Hematopoietic multipotent progenitor cell treated with erythropoietin and hydrocortisone succinate and interleukin-3 and kit ligand, for 8 days (in vitro differentiated cells): ENCODE measurements at places on chromosomes 3 and 15.

DNA sequence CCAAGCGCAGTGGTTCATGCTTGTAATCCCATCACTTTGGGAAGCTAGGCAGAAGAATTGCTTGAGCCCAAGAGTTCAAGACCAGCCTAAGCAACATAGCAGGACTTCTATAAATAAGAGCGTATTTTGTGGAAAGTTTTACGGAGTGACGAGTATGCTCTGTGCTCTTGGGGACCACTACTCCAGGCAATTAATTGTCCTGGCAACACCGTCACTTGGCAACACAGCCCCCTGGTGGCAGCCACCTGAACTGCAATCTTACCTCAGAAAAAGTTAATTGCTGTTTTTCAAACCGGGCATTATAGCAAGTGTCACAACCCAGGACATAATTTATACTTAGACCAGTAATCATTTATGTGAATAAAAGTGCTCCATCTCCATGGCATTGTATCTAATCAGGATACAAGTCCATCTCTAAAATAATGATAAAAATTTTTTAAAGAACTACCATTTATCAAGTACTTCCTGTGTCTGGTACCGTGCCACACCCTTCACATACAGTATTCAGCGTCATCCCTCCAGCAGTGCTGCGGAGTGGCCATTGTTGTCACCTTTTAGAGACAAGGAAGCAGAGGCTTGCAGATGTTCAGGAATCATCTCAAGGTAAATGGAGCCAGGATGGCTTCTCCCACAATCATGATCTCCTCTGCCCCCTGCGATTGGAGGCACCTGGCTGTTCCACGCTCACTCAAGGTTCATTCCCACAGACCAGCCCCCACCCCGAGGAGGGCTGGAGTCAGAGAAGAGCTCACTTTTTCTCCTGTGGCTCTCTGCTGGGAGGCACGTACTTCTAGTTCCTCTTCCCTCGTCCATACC is 34.5 kb downstream of the PLA2G4D start:
- peak; percentile 60 for DNase-seq

- peak; percentile 74 for DNase-seq
Measured at GRCh38 chr3:11001020-11001657, 8.6 kb downstream of the SLC6A1 start.

DNA sequence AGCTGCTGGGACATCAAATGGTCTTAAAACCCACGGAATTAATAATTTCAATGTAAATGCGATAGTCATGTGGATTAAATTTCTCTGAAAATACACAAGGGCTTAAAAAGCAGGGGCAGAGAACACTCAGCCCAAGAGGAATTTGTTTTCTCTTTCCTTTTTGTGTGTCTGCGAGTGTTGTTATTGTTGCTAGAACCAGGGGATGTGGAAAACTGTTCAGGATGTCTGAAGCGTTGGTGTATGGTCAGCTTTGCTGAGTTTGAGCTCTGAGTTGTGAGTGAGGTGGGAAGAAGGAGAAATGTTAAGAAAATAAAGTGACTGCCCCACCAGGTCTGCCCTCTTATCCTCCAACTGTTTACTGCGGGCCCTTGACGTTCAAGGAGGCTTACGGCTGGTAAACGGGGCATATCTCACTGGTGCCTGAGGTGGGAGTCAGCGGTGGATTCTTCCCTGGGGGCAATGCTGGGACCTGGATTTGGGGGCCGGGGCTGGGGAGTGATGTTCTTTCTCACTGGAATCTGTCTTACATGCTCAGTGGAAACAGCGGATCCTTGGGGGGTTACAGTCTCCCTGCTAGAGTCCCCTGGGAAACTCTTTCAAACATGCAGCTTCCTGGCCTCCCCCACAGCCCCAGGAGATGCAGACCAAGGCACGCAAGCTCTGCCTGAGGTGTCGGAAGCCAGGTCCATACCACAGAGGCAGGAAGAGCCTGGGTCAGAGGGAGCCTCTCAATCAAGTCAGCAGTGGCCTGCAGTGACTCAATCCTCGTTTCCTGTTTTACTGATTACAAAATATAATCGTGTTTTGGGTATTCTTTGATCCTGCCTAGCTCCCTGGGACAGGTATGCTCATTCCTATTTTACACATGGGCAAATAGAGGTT is 41.8 kb downstream of the ITGA11 start:
- DNase-seq, result no peak

GRCh38 chr3:10484709-10485108 is 20.7 kb downstream of the ATP2B2 start:
- no peak for DNase-seq

DNA sequence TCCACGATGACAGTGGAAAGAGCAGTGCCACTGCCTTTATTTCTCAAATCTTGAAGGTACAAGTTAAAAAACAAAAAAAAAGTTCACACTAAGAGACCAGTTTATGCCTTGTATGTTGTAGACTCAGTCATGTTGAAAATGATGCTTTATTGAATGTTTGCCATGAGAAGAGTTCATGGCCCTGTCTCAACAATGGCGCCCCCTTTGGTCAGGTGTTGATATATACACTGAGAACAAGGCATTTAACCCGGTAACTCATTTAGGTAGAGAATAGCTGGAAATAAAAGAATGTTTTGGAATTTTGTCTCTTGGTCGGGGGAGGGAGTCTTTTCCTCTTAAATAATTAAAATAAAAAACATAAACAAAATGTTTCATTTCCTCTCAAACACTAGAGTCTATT is 145.6 kb upstream of the SLC2A2 start:
- peak; percentile 31 for DNase-seq

DNA sequence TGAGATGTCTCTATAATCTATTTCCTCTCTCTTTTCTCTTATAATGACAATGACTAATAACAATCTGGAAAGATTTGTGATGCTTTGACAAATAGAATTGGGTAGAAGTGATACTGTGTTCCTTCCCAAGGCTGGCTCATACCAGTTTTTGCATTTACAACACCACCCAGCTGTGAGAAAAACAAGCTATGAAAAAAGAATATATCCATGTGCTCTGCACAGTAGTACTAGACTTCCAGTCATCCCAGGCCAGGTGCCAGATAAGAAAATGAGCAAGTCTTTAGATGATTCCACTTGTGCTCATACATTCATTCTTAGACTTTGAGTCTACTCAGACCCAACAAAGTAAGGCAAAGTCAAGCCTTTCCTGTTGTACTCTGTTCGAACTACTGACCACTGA is 350.2 kb upstream of the POU1F1 start:
- no peak for DNase-seq

GRCh38 chr3:5568451-5568850 is 380.9 kb downstream of the EDEM1 start:
- DNase-seq, result peak; percentile 21

DNA sequence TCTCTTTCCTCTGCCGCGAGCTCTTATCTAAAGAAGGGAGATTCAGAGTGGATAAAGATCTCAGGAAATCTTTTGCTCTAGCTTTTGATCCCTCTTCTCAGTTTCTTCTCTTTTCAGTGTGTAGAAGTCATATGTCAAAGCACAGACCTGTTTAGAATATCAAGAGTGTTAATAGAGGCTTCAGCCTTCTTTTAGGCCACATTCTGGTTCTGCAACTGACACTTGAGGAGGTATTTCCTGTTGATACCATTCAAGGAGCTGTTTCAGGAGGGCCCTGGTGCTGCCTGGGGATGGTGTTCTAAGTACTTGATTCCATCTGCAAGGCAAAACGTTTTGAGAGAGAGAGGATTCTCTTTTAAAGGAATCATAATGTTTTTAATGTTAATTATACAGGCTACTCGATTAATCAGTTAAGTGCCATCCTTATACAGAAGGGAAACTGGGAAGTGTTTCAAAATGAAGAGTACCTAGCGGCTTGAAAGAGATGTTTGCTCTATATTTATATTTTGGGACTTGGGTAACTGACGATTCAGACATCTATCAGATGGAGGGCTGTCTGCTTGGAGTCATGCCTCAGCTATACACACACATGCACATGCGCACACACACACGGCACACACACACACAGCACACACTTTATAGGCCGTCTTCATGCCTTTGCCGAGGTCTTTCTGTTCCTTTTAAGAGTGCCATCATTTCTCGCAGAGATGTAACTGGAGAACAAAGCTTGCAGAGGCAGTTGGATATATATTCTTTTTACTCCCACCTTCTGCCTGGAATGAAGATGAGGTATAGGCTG is 313.9 kb downstream of the PTPRG start:
- no peak for DNase-seq

DNA sequence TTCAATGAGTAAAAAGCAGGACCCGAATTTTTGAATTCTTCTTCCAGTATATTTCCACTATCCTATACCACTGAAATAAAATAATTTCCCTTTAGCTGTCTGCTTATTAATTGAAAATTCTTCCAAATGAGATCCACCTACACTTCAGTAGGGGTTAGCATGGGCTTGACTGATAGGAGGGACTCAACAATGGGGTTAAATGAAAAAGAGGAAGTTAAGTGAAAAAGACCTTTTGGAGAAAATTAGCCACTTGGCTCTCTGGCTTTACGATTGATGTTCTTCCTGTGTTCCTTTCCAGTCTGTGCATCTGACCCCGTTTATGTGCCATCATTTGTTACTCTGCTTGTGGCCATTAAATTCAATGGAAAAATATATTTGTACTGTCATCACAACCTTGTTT is 54.0 kb upstream of the GCNT3 start:
- DNase-seq, result peak; percentile 9

DNA sequence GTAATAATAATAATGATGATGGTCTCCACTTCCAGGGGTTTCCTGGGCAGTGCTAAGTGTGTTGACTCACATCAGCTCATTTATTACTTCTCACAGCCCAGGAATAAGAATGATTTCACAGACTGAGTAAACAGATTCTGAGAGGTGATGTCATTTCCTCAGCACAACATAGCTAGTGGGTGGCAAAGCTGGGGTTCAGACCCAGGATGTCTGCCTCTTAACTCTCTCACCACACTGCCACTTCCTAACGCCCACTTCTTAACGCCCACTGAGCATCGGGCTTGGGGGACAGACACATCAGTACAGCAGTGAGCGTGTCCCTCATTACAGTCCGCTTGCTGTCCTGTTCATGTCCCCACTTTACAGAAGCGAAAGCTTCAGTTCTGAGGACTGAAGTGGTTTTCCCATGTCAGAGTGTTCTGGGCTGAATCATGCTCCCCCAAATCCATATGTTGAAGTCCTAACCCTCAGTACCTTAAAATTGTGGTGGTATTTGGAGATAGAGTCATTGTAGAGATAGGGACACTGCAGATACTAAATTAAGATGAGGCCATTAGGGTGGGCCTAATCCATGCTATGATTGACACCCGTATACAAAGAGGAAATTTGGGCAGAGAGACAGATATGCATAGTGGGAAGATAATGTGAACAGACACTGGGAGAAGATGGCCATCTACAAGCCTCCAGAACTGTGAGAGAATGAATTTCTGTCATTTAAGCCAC is 68.0 kb downstream of the ATP2B2 start:
- no peak for DNase-seq

DNA sequence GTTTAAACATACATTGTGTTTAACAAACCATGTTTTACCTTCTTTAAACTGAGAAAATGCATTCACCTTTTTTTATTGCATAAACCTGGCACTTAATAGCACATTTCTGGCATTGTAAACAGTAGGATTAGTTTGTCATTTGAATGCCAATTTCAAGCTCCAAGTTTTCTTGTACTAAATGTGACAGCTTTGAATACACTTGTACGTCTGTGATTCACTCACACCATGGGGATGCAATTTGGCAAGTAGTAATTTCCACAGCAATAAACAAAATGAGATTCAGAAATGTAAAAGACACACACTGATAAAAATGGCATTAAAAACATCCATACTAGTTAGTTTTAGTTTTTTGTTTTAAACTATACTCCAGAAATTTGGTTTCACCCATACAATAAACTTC is 598.9 kb downstream of the SI start:
- no peak for DNase-seq

GRCh38 chr3:16370872-16371740 is 106.1 kb downstream of the OXNAD1 start:
- no peak for DNase-seq

DNA sequence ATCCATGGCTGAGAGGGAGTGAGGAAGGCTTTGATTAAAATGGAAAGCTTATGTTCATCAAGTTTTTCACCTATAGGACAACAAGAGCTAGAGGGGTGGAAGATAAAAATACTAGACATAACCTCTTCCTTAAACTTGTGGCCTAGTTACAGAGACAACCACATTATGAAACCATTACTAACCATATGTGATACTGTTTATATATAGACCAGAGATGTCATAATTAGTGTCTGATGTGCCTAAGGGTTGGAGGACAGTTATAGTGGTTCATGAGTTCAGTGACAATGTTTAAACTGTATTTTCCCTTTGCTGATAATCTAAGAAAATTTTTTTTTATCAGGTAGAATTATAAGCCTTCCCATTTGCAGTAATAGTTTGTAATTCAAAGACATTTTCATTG is 23.7 kb downstream of the PHLDB2 start:
- no peak for DNase-seq

DNA sequence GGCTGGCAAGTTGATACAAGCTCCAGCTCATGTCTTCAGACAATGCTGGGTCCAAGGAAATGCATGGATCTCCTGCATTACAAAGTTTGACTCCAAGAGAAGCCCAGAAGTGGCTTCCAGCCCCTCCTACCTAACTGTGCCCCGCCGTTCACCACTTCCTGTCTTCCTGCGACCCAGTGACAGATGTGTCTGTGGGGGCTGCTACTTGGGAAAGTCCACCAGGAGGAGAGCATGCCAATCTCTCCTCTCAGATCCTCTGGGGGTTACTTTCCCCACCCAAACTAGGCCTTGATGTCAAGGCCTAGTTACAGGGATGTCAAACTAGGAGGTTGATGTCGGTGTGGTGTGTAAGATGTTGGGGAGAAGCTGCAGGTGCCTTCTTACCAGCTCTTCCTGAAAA is 133.6 kb upstream of the RASGRP1 start:
- DNase-seq, result no peak

- no peak for DNase-seq
Measured at GRCh38 chr3:40780925-40781406, 256.2 kb downstream of the ZNF621 start.

GRCh38 chr3:37683321-37683720 is 178.4 kb upstream of the CTDSPL start:
- DNase-seq, result no peak

DNA sequence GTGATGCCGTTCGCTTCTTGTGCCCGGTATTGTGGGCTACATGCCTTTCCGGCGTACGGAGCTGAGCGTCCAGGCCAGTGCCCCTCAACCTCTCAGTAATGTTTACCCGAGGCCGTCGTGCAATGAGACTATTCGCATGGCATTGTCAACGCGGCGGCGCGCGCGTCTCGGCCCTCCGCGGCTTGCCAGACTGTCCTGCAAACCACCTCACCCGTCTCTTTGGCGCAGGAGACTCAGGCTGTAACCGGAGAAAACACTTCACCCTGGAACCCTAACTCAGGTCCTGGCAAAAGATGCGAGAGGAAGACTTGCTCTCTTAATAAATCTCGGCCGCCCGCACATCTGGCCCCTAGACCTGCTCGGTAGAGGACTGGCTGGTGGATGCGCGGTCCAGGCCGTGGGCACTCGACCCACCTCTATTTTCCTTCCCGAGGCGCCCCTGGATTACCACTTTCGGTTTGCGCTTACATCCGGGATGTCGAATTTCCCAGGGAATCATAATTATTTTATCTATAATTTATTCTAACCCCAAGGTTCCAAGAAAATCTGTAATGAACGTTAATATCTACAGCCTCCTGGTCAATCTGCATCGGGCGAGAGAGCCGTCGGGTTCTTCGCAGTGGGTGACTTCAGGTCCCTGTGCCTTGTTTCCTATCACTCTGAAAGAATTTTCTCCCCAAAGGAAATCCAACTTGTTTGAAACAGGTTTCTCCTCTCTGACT is 71.8 kb upstream of the POLG start:
- no peak for DNase-seq

GRCh38 chr15:88637436-88637835 is 1.4 kb upstream of the ISG20 start:
- no peak for DNase-seq
